LNCaP clone FGC (cell line): ENCODE measurements at places on chromosomes 6 and 20.

DNA sequence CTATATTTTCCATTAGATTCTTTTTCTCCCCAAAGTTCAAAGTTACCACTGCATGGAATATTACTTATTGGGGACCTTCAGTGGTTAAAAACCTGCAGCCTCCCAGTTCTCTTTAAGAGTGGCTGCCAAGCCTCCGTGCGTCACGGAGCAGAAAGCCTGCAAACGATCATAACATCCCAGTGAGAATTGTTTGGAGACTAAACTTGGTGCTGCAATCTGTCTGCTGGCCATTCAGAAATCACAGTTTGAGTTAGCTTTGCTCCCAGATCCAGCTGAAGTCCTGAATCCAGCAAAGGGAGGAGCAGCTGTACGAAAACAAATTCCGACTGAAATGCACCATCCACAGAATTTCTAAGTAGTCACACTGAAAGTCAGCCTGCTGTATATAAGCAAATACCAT is 213.5 kb upstream of the PDE10A start:
- DNase-seq, result no peak

GRCh38 chr20:259981-260380 is 2.5 kb downstream of the DEFB132 start:
- no peak for DNase-seq

- no peak for DNase-seq
Observed at GRCh38 chr20:6061544-6061943, 7.7 kb upstream of the LRRN4 start.

DNA sequence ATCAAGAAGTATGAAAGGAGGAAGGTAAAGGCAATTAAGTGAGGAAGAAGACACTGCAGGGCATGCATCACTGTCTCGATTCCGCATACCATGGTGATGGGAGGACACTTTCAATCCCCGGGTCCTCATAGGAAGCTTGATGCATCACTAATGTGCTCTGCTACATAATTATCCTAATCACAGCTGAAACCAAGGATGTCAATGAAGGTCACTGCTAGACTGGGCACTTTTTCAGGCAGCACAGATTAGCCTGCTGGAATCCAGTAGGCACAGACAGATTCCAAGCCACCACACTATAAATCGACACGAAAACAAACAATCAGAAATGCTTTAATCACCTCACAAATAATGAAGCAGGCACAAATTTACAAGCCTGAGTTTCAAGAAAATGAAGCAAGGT is 206.7 kb downstream of the KIF16B start:
- DNase-seq, result no peak

GRCh38 chr20:64244870-64245603 is 10.5 kb upstream of the PCMTD2 start:
- no peak for DNase-seq

DNA sequence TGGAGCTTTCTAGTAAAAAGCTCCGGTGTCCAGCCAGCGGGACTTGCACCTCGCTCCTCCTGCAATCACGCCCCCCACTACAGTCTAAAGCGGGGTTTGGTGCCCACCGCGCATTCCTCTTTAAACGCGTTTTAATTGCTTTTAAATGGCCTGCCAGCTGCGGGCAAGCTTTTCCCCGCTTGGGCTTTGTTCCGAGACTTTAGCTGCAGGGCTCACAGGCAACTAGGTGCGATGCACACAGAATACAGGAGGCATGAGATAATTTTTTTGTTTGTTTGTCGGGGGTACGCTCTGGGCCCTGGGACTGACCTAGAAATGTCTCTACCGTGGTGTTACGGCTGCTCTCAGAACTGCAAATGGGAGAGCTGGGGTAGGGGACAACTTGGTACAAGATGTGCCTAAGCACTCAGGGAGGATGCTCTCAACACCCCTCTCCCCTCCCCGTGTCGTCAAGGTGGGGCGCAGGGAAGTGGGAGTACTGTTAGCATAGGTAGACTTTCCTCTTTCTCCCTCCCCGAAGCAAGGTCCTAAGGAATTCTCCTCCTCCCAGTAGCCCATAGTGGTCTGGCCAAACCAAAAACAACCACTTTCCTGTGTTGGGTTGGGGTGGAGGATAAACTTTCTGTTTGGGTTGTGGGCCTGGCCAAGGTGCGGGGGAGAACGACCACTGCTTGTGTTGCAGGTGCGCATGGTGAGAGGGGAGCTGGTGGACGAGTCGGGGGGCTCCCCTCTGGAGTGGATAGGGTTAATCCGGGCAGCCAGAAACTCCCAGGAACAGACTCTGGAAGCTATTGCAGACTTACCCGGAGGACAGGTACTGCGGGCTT is 1.6 kb downstream of the PRDM13 start:
- DNase-seq, result no peak

DNA sequence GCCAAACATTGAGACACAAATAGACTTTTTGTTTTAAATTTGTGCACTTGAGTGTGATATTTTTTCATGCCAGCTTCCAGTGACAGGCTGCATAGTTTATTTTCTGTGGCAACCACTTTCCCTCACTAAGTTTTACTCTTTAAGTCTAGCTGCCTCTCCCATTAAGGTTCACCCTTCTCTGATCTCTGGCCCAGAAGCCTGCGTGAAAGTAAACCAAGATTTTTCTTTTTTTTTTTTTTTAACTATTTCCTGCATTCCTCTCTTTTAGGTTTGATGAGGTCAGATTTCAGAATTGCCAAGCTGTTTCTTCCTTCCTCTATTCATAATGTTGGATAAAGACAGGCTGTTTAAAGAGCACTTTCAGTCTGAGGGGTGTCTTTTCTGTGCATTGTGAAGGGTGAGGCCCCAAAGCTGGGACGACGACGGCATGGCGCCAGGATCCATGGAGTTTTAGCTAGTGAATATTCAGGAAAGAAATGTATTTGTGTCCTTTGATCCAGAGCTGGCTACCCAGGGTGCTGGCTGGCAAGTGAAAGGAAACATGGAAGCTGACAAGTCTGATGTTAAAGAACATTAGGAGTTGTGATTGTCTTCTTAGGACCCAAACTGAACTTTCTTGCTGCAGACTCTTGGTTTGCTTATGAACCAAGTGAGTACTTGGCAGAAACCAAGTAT is 50.7 kb downstream of the DOK5 start:
- DNase-seq, result no peak

- no peak for DNase-seq
Observed at GRCh38 chr6:112744827-112745226, 397.7 kb downstream of the RFPL4B start.

DNA sequence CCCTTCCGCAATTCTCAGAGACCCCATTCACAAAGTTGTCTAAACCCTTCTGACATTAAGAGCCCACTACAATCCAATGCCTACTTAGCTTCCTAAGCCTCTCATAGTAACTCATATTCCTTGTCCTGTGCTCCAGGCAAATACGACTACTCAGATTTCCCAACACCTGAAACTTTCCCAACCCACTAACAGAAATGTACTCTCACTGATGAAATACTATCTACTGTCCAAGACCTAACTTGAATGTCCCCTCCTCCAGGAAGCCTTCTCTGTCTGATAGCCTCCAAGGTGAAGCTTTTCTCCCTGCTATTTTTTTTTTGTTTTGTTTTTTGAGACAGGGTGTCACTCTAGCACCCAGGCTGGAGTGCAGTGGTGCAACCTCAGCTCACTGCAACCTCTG is 30.4 kb downstream of the GPLD1 start:
- no peak for DNase-seq

DNA sequence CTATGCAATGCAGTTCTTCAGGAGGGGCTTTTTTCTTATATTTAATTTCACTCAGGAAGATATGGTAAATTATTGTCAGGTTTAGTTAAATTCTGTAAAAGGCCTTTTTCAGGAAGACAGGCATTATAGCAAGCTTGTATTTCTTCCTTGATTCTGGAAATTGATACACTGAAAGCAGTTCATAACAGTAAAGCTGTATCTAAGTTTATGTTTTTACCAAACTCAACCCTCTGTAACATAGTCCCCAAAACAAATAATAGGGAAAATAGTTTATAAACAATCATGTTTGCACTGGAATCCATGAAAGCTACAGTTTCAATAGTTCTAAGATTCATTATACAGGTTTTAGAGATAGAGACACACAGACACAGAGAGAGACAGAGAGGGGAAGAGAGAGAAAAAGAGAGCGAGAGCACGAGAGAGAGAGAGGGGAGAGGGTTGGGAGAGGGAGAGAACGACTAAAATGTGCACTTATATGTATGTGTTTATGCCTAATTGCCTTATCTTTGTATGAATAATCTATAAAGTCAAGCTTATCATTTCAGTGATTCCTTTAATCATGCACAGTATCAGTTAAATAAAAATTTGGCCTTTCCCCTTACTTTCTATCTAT is 454.4 kb downstream of the RFPL4B start:
- DNase-seq, result no peak

- DNase-seq, result no peak
Observed at GRCh38 chr6:7139835-7140470, 32.2 kb downstream of the RREB1 start.

DNA sequence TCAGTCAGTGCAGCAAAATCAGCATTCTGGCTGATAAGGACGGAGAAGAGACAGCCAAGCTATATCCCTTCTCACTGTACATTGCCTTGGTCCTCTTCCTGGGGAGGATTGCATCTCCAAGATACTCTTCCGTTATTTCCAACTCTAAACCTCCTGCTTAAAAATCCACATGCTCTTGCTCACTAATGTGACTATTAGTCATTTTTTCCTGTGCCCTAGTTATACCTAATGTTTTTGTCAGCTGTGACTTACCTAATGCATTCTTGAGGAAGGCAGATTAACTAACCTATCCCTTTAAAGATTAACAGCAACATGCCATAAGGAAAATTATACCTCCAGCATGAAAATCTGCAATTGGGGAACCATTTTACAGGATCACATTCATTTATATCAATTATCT is 317.6 kb downstream of the BTBD9 start:
- no peak for DNase-seq

DNA sequence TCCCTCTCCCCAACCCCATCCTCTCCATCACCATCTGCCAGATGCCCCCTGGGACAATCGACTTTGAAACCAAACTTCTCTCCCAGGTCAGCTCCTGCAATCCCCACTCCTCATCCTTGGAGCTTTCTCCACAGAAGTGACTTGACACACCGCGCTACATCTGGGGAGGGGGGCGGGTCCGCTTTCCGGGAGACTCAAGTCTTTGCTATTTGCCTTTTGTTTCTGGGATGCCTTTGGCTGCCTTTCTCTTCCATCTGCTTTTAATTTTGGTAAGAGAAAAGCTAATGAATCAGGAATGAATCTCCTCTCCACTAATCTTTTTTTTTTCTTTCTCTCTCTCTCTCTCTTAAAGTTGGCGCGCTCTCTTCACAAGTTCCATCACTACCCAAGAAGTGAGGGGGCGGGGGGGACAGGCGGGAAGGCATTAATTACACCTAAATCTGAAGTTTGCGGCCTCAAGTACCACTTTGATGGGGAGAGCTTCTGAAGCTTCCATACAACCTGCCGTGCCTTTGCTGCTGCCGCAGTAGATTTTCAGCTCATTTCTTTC is 664 bp upstream of the TPBG start:
- DNase-seq, result no peak

- DNase-seq, result no peak
Observed at GRCh38 chr6:80608881-80609280, 502.4 kb downstream of the BCKDHB start.

DNA sequence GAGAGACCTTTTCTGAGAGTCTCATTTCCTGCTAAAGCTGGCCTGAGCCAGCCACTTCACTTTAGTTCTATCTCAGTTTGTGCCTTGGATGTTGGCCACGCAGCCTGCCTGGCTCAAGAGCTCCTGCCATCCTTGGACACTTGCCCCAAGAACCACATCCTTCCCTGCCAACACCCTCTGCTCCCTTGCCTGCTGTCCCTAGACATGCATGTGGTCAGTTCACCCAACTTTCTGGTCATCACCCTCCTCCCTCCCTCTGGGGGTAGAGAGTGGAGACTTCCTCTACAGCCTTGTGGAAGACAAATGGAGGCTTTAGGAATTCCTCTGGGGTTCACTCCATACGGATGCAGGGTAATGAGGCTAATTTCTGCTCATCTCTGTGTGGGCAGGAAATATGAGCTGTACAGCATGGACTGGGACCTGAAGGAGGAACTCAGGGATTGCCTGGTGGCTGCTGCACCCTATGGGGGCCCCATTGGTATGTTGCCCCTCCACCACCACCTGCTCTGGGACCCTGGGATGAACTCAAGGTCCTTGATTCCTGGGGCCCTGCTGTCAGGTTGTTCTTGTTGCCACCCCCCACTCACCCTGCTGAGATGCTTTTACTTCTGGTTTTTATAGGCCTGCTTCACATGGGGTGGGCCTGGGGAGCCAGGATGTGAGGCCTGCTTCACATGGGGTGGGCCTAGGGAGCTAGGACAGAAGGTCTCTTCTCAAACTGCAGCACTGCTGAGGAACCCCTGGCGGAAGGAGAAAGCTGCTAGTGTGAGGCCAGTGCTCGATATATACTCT is 13.8 kb upstream of the PTPRA start:
- DNase-seq, result peak; percentile 59

- DNase-seq, result no peak
Observed at GRCh38 chr6:11711003-11711983, 67.3 kb downstream of the ADTRP start.

- peak; percentile 79 for DNase-seq
Observed at GRCh38 chr6:33160728-33161344, 31.4 kb downstream of the COL11A2 start.

GRCh38 chr6:73980096-73980495 is 284.1 kb downstream of the CD109 start:
- no peak for DNase-seq

GRCh38 chr6:137084090-137084489 is 39.3 kb upstream of the IL20RA start:
- DNase-seq, result no peak

DNA sequence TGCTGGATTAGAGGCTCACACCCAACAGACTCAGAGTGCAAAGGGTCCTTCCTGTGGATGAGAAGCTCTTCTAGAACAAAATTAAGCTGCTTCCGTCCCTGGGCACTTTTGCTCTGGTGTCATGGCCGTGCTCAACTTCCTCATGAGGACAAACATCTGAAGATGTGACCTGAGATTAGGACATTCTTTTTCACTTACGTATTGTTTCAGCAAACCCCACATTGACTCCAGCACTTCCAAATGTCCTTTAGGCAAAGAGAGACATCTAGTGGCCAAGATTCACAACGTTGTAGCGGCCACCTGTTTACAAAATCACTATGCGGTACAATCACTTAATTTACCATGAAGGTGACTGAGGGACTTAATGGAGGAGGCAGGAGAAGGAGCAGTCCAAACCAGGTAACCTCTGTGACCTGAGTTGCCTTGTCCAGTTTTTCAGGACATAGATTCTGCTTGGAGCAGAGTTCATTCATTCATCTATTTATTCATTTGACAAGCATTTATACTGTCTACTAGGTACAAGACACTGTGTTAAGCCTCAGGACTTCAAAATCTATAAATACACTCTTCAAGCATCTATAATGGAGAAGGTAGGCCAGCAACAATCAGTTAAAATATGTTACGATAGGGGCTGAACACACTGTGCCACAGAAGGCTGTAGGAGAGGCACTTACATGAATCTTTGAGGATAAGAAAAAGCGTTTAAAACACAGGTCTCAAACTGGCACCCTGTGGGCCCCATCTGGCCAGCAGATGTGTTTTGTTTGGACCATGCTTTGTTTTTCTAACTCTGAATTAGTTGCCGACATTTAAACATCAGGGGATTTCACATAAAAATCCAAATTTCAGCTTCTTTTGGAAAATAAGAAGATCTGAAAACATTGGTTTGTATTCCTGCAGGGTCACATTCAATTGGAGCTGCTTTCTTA is 5.6 kb upstream of the ADGRF1 start:
- DNase-seq, result peak; percentile 95
